Midbrain (tissue), 1 donor: ENCODE measurements at places on chromosomes 3 and 15.

DNA sequence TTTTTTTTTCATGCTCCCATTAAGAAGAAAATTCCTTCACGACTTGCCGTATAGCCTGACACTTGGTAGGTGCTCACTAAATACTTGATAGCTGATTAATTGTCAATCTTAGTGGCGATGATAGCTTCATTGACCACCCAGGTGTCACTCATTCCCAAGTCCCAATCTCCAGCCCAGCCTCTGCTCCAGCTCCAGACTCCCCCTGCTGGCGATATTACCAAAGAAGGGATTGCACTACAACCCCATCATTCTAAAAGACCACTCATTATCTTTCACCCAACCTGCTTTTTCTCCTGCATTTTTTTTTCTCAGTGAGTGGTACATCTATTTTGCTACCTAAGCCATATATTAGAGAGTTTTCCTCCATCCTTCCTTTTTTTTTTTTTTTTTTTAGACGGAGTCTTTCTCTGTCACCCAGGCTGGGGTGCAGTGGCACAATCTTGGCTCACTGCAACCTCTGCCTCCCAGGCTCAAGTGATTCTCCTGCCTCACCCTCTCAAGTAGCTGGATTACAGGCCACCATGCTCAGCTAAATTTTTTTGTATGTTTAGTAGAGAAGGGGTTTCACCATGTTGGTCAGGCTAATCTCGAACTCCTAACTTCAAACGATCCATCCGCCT, 19.5 kb upstream of the COMMD2 start:
- peak; percentile 36 for DNase-seq

DNA sequence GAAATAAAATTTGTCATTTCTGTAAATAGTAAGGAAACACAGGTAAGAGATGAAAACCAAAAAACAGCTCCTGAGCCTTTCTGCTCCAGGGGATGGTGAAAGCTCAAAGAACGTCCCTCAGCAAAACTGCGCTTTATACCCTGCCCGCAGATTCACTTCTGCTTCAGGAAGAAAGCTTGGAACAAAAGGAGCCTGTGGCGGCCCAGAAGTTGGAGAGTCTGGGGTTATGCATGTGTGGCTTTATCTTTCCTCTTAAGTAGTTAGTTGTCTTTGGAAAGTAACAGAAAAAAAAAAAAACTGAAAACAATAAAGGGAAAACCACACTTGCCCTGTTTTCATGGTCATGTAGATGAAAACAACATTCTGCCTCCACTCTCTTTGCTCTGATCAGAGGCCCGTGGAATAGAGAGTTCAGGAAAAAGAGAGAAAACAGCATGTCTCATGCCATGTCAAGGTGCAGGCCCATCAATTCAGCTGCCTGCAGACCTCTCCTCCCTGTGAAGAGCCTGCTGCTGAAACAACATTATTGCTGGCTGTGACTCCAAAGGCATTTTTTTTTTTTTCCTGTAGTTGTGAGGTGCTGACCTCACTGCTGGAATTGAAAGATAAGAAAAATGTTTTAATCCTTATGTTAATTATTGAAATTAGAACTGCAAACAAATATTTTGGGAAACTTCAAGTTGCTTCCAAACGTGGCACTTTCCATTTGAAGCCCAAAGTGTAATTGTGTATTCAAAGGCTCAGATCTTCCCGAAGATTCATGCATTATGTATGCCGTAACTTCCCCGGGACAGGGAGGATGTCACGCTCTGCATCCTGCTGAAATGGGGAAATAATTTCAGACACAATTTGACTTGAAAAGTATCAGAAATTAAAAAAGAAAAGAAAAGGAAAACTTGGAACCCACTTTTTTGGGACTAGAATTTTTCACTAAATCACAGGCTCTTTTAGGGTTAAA, 108.4 kb upstream of the ZNF385D start:
- DNase-seq = no peak

GRCh38 chr3:47989981-47990440, 26.2 kb downstream of the MAP4 start:
- peak; percentile 84 for DNase-seq

GRCh38 chr3:192879346-192880031, 38.2 kb downstream of the MB21D2 start:
- no peak for DNase-seq

DNA sequence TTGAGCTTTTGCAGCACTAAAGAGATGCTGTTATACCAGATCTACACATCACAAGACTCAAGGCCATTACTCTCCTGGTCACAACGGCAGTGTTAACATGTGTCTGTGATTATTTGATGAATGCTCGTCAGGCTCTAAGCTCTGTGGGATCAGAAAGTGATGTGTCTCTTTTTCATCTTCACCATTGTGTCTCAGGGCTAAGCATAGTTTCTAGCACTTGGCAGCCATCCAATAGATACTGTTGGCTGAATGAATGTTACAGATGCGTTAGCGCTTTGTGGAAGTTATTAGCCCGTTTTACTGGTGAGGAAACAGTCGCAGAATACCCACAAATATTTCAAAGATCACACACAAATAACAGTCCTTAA, 1.2 kb upstream of the FAM81A start:
- peak; percentile 35 for DNase-seq

- no peak for DNase-seq
These were observed 51.7 kb upstream of the CAPN7 start for GRCh38 chr3:15154326-15154725.

GRCh38 chr15:39999538-40000200, 39.3 kb downstream of the SRP14 start:
- no peak for DNase-seq

- no peak for DNase-seq
These were observed 90.3 kb downstream of the ITPR1 start for GRCh38 chr3:4583416-4583815.

DNA sequence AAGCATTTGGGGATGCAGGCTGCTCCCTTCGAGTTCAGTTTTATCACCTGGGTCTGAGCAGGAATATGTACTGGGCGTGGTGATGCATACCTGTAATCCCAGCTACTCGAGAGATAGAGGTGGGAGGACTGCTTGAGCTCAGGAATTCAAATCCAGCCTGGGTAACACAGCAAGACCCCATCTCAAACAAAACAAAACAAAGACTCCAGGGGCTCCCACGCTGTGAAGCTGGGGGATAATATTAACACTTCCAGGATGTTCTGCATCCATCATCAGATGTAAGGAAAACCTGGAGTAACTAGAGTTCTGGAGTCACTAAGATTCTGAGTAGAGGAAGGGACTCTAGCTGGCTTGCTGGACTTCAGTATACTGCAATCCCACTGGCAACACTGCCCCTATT, 40.6 kb downstream of the LYZL4 start:
- DNase-seq = no peak

GRCh38 chr3:168859143-168859542, 763.4 kb upstream of the GOLIM4 start:
- no peak for DNase-seq

- DNase-seq = no peak
These were observed 357 bp downstream of the KIAA1143 start for GRCh38 chr3:44761101-44761423.

DNA sequence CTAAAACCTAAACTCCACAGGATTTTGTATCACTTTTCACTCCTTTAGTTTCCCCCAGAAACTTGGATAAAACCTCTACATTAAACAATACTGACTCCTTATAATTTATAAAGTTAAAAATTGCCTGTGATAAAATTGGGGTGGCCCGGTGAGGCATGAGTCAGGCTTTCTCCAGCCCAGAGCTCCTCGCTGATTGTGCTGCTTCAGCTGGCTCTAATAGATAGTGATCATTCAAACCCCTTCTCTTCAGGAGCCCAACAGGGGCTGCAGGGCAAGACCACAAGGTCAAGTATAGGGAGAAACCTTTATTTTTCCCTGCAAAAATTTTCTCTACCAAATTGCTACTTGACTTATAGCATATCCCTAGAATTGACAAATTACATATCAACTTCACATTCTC, 308.2 kb downstream of the PLCL2 start:
- no peak for DNase-seq

GRCh38 chr3:30332196-30333021, 274.0 kb upstream of the TGFBR2 start:
- DNase-seq = no peak

DNA sequence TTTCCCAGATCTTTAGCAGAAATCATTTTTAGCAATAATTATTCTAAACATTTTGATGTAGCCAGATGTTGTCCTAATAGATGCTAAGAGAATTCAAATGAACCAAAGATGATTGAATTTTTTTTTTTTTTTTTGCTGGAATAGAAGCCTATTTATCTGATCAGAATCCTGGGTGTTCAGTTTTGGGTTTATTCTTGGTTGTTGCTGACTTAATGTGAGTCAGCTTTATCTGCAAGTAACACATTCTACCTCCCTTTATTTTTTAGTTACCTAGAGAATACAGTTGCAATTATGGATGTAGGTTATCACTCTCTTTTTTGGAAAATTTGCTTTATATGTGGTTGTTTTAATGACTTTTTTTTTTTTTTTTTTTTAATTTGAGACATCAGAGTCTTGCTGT, 6.4 kb downstream of the CEP97 start:
- no peak for DNase-seq

DNA sequence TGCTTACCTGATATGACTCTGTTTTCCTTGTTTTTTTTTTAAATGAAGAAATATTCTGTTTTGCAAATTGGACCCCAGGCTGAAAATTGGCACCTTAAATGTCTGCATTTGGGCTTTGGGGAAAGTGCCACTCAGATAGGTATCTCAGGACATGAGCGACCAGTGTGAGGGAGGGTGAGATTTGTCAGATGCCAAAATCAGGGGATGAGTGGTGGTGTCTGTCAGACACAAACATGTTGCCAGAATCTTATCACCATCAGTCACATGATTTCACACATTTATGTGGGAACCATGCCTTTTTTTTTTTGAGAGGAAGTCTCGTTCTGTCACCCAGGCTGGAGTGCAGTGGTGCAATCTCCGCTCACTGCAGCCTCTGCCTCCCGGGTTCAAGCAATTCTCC, 75.6 kb upstream of the OSBPL11 start:
- DNase-seq = no peak

DNA sequence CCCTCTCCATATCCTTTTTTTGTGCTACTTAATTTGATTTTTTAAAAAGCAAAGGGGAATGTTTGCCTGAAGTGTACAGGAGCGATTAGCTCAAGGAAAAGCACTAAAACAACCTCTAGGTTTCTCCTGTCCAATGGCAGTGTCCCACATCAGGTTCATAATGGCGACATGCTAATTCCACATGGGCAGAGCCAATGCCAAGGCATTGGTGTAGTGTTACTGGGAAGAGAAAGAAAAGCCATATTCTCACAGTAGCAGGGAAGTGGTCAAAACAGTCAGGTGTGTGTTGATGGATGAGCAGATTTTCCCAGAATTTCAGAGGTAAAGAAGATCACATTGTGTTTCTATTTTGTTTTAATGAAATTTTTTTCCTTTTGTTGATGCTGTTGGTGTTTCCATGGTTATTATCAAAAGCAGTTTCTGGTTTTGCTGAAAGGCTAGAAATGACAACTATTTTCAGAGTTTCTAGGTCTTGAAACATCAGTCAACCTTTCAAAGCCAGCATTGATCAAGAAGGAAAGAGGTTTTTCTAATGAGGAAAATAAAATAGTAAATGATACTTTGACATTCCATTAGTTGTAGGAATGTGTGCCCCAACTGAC, 65.2 kb downstream of the FNDC3B start:
- DNase-seq = no peak

DNA sequence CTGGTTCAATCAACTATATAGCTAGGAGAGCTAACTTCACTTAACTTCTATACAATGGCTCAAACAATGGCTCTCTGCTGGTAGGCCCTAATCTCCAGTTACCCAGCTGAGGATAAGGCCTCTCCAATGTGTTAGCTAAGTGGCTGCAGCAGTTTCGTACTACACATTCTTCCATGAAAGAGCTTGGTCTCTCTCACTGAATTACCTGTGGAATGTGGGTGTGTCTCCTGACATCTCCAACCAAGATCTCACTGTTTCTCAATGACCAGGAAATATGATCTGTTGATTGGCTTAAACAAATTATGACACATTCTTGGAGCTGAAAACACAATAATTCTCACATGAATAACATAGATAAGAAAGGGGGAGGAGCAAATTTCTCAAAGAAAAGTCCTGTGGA, 169.8 kb upstream of the ROBO1 start:
- no peak for DNase-seq

GRCh38 chr3:182686033-182686886, 107.0 kb upstream of the ATP11B start:
- DNase-seq = no peak

DNA sequence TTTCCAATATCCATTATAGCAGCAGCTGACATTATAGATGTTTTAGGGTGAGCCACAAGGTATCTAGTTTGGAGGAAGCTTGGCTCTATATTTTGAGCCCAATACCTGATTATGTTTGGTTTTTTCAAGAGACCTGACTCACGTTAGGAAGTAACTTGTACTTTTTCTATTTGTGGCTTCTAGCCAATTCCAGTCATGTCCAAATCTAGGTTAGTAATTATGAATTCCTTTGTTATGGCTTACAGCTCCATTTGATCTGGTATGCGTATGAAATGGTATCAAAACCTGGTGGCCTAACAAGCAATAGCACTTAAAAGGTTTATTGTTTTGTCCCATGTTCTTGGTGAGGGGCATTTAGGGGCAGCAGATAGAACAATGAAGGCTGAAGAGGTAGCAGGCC, 115.9 kb downstream of the TOP2B start:
- no peak for DNase-seq

DNA sequence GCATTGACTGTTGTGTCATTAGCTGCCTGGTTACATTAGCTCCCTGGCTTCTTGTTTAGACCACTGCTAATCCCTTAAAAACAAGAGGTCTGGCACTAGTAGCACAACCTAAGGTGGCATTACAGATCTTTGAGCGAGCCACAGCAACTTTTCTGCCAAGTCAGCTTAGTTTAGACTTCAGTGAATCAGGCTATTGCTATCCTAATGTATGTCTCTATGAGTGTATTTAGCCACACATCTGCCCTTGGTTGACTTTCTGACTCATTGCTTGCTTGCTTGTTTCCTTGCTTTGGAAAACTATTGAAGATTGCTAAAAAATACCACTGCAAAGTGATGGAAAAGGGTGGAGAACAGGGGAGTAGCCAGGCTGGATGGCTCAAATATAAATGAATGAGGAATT, 50.2 kb downstream of the CHP1 start:
- no peak for DNase-seq

DNA sequence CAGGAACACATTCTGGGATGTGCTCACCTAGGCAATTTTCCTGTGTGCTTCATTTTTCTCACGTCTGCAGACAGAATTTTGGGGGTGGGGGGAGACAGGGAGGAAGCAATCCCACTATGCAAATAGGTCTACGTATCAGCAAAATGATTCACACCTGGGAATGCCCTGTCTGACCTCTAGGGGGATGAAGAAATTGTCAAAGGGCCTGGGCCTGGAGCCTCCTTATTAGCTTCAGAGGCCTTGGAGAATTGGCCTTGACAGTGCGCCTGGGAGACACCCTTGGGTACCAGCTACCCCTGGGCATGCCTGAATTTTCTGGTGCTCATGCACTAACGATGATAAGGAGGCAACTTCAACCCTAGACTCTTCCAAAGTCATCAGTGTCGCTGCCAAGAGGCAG, 207.5 kb downstream of the CADPS start:
- no peak for DNase-seq

GRCh38 chr3:156682501-156682900, 8.1 kb downstream of the TIPARP start:
- DNase-seq = no peak
